ENCODE measurements at places on chromosomes 11 and 22.
A peak's percentile ranks its signal among the peaks of the same experiment; 100 is the strongest.

GRCh38 chr11:70769521-70769920 lies 371.2 kb downstream of the CTTN start:
- no peak for DNase-seq

- DNase-seq: no peak
Observed at GRCh38 chr11:133230431-133230830, 301.9 kb downstream of the OPCML start.

DNA sequence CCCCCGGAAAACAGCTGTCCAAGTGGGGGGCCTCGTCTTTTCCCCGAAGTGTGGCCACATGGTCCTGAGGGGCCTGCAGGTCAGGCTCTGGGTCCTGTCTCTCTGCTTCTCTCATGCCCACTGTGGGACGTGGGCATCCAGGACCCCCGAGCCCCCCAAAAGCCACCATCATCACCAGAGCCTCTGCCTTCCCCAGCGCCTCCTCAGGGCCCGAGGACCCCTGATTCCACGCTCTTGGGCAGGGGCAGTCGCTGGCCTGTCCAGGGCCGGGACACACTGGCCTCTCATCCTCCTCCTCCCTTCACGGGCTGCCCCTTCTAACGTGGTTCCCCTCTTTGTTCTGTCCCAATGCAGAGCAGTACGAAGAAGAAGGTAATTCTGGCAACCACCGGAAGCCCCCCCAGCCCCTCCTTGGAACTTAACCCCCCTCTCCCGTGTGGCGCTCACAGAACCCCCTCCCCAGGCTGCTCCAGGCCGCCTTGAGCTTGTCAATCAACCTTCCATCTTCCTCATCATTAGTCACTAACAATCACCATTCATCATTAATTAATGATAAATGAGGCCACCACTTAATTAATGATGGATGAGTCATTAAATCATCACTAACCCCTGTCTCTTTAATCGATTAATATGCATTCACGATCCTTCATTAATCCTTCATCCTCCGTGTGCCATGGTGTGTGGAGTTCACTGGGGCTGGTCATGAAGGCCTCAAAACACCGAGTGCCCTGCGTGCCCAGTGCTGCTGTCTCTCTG lies 3.9 kb downstream of the TNNT3 start:
- no peak for DNase-seq

- no peak for DNase-seq
Observed at GRCh38 chr11:125071435-125071834, 8.3 kb downstream of the SLC37A2 start.

GRCh38 chr11:68936676-68937620 lies 33.3 kb downstream of the IGHMBP2 start:
- no peak for DNase-seq

DNA sequence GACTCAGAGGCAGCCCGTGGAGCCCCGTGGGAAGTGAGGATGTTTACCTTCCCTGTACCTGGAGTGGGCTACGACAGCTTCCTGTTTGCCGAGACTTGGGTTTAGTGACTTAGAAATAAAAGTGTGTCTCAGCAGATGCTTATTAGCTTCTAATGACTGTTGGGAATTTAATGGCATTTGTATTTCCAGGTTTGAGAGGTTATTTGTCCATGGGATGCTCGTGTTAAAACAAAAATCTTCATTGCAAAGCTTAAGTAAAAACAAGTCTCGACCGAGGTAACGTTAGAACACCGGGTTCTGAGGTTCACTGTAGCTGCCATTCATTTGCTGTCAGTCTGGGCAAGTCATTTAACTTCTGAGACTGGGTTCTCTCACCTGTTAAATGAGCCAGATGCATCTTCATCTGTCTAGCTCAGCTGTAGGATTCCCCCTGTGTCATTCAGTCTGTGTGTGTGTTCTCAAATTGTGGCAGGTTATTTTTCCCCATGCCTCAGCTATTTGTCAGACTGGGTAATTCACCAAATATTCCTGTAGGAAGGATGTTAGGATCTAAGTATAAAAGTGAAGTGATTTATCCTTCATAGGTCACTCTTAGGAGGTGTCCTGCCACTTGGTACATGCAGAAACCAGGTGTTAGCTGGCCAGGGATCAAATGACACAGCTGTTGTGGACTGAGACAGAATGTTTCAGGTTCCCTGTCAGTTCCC lies 791 bp downstream of the EI24 start:
- peak; percentile 63 for DNase-seq

DNA sequence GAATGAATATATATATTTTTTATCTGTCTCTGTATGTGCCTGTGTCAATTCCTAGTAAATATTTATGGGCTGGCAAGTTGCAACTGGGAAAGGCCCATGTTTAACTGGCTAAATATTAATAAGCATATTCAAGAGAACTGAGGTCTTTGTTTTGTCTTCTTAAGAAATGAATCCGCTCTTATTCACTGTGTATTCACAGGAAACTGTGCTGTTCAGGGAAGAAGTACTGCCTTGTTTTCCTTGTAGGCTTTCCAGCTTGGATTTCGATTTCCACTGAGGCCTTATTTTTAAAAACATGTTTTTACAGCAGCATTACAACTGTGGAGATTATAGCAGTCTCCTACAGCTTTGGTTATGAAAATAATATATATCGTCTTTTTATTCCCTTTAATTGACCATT lies 64.7 kb downstream of the LDLRAD3 start:
- no peak for DNase-seq

GRCh38 chr11:68783216-68783821 lies 32.0 kb upstream of the TESMIN start:
- DNase-seq: no peak

DNA sequence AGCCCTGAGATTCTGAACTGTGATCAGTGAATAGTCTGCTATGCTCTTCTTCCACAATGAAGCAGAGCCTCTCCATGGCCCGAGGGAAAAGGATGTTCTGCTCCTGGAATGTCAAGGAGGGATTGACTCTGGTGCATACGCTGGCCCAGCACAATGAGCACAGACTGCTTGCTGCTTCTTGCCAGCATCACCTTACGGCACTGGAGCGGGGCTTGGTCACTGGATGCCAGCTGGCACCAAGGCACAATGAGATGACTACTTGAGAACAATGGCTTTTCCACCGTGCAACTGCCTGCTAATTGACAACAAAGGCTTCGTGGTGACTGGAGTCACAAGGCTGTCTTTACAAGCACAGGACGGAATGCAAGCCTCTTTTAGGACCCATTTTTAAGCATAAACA lies 139.2 kb downstream of the DSCAML1 start:
- no peak for DNase-seq

GRCh38 chr11:116281173-116282160 lies 491.3 kb downstream of the BUD13 start:
- no peak for DNase-seq

DNA sequence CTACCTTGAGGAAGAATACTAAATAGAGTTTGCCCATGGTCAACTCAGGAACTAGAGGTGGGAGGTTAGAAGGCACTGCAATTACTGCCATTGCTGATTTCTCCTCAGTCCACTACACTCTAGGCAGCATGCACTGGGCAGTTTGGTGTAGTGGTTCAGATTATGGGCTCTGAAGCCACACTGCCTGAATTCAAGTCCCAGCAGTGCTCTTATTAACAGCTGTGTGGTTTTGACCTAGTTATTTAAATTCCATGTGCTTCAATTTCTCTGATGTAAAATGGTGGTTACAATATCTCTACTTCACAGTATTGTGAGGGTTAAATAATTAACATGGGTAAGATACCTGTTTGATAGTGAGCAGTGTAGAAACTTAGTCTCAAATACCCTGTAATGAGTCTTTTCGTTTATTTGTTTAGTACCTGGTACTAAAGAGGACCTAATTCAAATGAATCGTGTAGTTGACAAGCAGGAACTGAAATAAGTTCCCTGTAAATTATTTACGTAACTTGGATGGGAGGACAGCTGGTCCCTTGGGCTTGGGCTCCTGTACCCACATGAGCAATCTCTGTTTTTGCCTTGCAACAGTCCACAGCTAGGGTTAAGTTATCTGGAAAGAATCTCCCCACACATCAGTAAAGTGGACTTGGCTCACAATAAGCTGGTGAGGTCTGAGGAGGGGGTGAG lies 17.8 kb downstream of the PRR5L start:
- DNase-seq: no peak

DNA sequence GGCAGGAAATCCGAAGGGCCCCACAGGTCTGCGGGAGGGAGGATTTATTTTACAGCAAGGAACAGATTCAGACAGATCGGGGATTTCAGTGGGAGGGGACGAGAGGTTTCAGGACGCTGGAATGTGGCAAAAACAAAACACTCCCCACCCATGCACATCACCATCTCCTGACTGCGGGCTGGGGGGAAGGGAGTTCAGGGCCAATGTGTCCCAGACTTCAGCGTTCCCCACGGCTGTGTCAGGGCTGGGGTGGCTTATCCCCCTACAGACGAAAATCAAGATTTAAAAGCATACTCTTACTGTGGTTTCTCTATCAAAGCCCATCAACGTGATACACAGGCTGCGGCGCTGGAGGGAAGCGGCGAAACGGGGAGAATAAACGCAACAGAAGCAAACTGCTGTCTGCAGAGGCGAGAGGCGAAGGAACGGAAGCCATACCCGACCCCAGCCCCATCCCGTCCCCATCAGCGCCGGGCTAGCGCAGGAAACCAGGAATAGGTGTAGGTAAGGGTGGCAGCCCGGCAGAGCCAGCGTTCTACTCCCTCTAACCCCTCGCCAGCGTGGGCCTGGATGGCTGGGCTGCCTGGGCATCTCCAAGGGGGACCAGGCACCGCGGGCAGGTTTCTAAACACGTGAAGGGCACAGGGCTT lies 2.7 kb downstream of the TENM4 start:
- no peak for DNase-seq

DNA sequence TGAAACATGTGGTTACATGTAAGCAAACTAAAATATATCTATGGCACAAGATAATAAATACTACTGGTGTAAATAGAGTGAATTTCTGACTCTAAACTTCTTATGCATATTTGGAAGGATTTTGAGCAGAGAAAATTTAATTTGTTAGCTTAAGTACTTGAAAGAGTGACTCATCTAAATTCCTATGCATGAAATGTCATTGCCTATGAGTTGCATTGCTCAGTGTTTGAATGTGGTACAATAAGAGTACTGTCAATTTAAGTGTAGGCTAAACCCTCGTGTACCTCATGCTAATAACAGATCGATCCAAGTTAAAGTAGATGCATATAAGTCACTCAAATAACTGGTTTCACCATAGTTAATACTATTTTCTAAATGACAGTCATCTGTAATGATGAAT lies 5.3 kb upstream of the CARD18 start:
- no peak for DNase-seq

- DNase-seq: no peak
Observed at GRCh38 chr11:92480499-92480898, 255.9 kb downstream of the FAT3 start.

- DNase-seq: no peak
Observed at GRCh38 chr11:116310226-116310625, 462.6 kb downstream of the BUD13 start.

DNA sequence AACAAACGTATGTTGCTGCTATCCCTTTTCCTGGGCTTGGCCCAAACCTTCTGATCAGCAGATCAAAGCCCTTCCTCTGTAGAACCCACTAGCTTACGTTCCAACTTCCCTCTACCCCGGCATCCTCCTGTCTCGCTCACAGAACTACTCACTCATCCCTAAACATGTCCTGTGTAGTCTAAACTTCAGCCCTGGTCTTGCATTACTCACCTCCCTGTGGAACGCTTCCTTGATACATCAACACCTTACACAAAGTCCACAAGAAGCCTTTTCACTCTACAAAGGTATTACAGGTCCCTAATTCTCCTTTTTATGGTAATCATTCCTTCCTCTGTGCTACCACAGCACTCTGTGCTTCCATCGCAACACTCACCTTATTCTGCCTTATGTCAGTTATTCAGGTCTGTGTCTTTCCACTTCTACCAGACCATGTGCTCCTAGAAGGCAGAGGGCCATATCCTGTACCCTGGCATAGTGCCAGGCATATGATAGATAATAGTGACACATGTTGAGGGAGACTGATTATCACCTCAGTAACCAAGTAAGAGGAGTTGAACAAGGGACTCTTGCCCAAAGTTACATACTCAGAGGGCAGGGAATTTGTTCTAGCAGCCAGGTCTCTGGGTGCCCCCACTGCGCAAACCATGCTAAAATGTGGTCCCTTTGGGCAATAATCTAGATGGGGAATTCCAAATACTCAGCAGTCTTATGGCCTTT lies 41.6 kb downstream of the USP35 start:
- DNase-seq: peak; percentile 96

DNA sequence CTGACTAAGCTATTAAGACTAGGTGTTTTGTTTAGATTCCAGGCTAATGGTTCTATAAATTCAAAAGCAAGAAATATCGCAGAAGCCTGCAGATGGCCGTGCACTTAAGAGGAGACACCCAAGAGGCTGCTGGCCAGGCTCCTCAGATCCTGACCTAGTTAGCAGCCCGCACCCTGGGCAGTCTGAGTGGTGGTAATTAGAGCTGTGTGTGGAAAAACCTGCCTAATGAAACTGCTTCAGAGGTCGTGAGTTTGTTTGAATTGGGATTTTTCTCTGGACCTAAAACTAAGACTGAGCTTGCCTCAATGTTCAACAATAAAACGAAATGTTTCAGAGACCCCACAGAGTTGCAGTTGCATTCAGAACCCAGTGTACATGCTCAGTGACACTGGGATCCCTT lies 627.7 kb downstream of the OPCML start:
- DNase-seq: no peak

DNA sequence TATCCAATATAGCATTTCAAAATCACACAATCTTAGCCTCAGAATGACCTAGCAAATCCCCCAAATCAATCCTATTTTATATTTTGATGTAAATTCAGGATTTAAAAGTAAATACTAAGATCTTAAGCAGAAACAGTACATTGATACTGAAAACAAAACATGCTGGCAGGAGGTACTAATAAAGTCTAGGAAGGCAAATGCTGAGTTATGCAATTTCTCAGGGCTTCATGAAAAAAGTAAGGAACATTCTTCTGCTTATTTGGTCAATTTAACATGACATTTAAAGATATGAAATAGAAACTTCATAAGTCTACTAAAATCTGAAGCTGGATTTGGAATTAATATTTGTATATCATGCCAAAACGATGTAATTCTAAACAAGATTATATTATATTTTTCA lies 153.3 kb downstream of the SWAP70 start:
- DNase-seq: no peak

GRCh38 chr11:37560991-37561390 lies 963.0 kb upstream of the RAG2 start:
- no peak for DNase-seq

GRCh38 chr11:2289859-2290258 lies 11.9 kb downstream of the C11orf21 start:
- no peak for DNase-seq

DNA sequence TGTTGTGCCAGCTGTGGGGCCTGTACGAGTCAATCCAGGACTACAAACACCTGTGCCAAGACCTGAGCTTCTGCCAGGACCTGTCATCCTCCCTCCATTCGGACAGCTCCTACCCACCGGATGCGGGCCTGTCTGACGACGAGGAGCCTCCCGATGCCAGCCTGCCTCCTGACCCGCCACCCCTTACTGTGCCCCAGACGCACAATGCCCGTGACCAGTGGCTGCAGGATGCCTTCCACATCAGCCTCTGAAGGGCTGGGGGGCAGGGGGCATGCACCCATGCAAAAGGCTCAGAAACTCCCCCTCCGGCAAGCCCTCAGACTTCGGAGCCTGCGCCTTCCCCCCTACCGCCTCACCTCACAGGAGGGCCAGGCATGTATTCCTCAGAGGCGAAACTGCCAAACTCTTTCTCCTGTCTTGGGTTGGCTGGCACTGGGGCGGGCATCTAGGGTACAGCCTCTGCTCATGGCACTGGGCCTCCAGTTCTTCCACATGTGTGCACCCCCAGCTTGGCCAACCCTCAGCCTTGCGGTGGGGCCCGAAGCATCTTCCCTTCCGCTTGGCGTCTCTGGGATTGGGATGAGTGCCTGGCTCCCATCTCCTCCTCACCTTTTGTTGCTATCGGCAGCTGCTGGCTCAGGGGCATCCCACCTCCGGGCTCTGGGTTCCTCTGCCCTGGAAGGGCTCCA lies 1.2 kb downstream of the FAM89B start:
- no peak for DNase-seq

Measured in OCI-M1 (cell line).